Renal cortex interstitium (tissue), 15 donors: ENCODE measurements at places on chromosomes 1 and 21. TPM values are rescaled to one million over a fixed set of nuclear protein-coding genes. Genes with fewer than 3 reads are reported as not detected.
A peak's percentile ranks its signal among the peaks of the same experiment; 100 is the strongest.

- DNase-seq: no peak
These were observed 47.6 kb downstream of the KRTAP19-8 start for GRCh38 chr21:30990514-30991262.

DNA sequence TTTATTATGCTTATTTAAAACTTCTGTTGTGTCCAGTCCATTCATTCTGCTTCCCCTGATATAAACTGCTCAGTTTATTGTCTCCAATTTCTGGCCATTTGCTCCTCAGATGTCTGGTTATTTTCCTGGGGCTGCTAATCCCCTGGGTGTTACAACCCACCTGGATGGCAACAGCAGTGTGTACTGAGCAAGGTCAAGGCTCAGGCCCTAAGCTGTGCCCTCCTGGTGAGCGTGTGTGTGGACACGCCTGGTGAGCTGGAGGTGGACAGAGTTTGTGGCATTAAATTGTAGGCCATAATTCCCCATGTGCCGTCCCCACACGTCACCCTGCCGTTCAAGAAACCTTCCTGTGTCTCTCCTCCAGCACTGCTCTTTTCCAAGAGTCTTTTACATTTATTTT is 18.1 kb upstream of the KIF1B start:
- no peak for DNase-seq

DNA sequence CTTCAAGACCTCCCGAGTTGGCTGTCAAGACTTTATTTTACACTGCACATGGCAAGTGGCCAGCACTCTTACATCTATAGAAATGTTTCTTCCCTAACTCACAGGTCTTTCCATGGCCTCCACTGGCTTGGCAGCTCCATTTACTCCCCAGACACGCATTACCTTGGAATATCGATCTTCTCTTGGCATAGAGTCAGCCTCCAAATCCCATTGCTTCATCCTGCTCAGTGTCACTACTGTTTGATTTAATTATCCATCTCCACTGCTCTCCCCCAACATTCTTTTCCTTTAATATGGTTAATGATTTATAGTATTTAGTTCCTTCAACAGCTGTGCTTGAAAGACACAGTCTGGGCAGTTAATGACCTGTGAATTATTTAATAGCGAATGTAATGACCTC is 241.2 kb upstream of the MAP1LC3C start:
- DNase-seq: no peak

DNA sequence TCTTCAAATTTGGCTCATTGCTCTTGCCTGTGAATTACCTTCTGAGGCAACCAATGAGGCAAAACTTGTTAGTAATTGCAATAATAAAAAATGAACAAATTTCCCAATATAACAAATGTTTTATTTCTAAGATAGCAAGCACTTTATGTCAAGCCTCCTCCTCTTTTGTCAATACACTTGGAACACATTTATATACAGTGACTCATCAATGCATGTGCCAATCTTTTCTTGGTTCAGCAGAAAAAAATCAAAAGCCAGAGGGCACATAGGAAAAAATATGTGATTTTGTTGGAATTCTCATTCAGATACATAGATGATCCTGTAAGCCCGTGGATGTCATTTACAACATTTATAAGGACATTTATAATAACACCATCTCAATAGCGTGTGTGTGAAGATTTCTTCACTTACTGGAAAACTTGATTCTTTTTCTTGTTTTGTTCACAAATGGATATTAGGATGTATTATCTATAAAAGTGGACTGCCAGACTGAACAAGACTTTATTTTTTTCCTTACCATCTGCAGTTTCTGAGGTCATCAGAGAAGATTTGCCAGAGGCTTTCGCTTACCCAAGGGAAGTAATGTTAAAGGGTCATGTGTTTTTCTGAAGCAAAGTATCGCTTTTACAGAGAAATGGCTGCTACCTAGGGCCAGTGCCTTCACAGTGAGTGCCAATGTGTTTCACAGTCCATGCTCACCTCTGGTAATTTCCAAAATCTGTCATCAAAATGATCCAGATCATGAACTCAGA is 645.7 kb upstream of the PTBP2 start:
- no peak for DNase-seq

- DNase-seq: no peak
These were observed 100.3 kb upstream of the C1orf87 start for GRCh38 chr1:60173729-60174505.

- DNase-seq: no peak
These were observed 15.9 kb downstream of the KIAA1614 start for GRCh38 chr1:180928331-180929230.

- no peak for DNase-seq
These were observed 527.5 kb upstream of the DAB1 start for GRCh38 chr1:57951390-57951789.

- DNase-seq: no peak
These were observed 207.1 kb downstream of the NUF2 start for GRCh38 chr1:163528710-163529348.

DNA sequence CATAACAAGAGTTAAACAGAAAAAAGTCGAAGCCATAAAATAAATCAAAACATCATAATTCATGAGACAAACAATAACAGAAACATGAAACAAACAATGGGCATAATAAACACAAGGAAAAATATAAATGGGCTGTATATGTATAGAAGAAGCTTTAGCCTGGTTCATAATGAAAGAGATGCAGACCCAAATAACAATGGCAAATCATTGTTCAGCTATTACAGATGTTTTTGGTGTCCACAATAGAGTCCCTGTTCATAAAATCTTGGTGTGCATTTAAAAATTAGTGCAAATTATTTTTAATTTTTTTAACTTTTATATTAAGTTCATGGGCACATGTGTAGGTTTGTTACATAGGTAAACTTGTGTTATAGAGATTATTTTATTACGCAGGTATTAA is 1185.9 kb upstream of the B3GALT2 start:
- DNase-seq: no peak

- DNase-seq: no peak
These were observed 117.0 kb downstream of the UBE2U start for GRCh38 chr1:64320470-64320869.

GRCh38 chr1:241895013-241895412 is 47.0 kb downstream of the EXO1 start:
- no peak for DNase-seq

- DNase-seq: no peak
These were observed 176.2 kb downstream of the ADGRL4 start for GRCh38 chr1:78830321-78830720.

DNA sequence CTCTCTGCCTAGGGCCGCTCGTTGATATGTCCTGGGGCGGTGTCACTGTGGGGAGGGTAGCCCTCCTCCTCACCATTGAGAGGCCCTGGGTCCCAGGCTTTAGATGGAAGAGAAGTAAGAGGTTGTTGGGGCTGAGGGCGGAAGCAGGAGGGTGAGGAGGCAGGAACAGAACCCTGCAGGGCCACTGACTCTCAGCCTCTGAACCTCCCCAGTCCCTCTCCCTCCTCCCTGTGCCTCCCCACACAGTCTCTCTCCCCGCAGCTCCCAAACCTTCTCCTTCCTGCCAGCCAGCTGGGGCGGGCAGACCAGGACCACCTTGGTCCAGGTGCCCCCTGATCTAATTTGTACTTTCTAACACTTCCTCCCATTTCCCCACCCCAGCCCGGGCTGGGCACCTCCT is 14.3 kb upstream of the FAM131C start:
- DNase-seq: no peak

- no peak for DNase-seq
These were observed 20.8 kb downstream of the MAB21L3 start for GRCh38 chr1:116131866-116132605.

- DNase-seq: no peak
These were observed 33.3 kb upstream of the SUCO start for GRCh38 chr1:172499636-172500141.

DNA sequence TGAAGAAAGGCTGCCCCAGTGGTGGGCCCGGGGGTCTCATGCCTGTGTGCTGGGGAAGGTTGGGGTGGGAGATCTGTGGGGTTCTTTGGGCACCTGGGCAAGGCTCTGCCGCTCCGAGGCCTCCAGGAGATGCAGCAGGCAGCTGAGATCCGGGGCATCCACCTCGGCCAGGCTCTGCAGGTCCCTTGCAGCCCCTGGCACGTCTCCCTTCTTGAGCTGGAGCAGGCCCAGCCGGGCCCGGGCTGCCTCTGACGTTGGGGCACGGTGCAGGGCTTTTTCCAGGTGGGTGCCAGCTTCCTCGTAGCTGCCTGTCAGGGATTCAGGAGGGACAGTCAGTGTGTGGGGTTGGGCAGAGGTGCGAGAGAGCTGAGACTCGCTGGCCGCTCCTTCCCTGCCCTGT is 11.4 kb upstream of the MMEL1 start:
- no peak for DNase-seq

- no peak for DNase-seq
These were observed 86.5 kb upstream of the RGS1 start for GRCh38 chr1:192489047-192489446.

- no peak for DNase-seq
These were observed 42.6 kb downstream of the SLC44A3 start for GRCh38 chr1:94862718-94863117.

- DNase-seq: peak; percentile 54
These were observed 610 bp downstream of the SCYL3 start for GRCh38 chr1:169892927-169893644.

DNA sequence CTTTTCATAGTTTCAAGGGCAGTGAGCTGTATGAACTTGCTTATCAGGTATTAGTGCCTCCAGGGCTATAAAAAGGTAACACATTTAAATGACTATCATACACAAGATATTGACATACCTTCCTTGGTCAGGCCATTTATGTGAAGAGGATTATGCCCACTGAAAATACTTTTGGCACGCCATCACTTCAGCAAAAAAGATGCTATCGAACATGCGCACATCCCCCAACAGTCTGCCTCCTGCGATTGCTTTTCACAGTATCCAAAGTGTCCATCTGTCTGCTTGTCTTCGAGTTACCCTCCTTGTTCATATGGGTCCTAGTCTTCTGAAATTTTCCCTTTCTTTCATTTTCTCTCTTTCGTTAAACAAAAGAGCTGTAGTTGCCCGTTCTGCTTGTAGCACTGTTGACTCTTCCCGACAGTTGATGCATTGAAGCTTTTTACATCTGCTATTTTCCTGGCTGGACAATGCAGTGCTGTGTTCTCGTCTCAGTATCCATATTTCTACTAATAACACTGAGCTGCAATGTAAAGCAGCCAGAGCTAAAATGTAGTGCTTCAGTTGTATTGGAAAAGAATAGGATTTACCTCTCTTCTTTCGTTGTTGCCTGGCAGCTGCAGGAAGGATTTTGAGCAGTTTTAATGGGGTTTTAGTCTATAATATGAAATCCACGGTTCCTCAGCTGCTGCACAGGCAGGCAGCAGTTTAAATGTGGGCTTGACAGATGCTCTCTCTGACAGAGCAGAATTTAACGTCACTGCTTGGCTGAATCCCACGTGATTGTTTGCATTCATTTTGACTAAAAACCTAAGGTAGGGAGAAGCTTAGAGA is at the start of gene B3GALT2:
B3GALT2 (minus strand) TSS at position 713 of the 831 bp plus-strand sequence. CDS start 5,051 bp downstream, outside the sequence.
- DNase-seq: no peak

DNA sequence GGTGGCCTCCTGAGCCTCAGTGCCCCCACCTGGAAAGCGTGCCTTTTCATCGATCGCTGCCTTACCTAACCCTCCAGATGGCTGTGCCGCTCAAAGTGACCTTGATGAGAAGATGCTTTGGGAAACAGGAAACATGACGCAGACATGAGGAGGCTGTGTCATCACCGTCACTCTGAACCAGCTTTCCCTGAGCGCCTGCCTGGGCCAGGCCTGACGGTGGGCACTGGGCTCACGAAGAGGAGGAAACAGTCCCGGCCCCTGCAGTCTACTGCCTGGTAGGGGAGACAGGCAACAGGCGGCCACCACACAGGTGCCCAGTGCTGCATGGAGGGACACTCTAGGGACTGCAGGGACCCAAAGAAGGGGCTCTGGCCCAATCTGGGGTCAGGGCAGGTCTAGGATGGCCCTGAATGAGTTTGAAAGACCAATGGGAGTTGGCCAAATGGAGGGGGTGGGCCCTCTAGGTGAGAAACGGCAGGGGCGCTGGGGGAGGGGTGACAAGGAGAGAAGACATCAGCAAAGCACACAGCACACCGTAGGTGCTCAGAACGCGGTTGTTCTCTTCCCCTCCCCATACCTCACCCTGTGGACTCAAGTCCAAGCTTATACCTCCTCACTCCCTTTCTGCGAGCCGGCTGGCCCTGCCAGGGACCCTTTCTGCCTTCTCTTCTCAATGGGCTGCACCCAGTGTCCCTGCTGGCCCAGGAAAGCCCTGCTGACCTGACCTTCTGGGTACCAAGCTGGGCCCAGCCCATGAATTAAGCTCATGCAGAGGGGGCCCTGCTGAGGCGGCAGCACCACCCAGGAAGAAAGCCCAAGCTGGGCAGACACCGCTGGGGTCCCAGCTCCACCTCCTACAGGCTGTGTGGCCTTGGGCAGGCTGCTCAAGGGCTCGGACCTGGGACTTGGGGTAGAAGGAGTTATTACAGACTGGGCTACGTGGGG is 44.9 kb downstream of the GLIS1 start:
- DNase-seq: no peak

DNA sequence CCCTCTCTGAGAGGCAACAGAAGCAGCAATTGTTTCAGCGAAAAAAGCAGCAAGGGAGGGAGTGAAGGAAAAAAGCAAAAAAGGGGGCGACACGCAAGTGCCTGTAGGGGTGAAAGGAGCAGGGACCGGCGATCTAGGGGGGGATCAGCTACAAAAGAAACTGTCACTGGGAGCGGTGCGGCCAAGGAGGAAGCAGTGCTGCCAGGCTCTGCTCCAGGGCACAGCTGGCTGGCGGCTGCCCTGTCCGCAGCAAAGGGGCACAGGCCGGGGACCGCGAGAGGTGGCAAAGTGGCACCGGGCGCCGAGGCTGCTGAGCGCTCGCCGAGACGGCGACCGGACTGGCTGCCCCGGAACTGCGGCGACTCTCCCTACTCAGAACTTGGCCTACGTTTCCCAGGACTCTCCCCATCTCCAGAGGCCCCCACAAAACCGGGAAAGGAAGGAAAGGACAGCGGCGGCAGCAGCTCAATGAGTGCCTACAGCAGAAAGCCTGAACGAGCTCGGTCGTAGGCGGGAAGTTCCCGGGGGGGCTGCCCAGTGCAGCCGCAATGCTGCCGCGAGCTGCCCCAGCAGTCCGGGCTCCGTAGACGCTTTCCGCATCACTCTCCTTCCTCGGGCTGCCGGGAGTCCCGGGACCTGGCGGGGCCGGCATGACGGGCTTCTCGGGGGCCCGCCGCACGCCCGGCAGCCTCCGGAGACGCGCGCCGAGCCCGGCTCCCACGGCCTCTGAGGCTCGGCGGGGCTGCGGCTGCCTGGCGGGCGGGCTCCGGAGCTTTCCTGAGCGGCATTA is 1.0 kb upstream of the CDKN2C start:
- no peak for DNase-seq

- no peak for DNase-seq
These were observed 46.5 kb downstream of the SNRPE start for GRCh38 chr1:203907901-203908300.

LRRC71 gene
- 0.45 TPM for polyA plus RNA-seq

CACHD1 gene
- 58.2 TPM for polyA plus RNA-seq

OR14I1 gene
- polyA plus RNA-seq: not detected

NCAM2 gene
- 6.4 TPM for polyA plus RNA-seq

NCF2 gene
- polyA plus RNA-seq: 4.2 TPM

KRTAP11-1 gene
- not detected for polyA plus RNA-seq

AK4 gene
- 67.9 TPM for polyA plus RNA-seq

NR5A2 gene
- polyA plus RNA-seq: 2.5 TPM

PLA2G2D gene
- polyA plus RNA-seq: 0.06 TPM

AK5 gene
- polyA plus RNA-seq: 4.0 TPM

RBBP5 gene
- polyA plus RNA-seq: 18.7 TPM

BNIPL gene
- polyA plus RNA-seq: 3.6 TPM
